ENCODE measurements at places on chromosomes 12 and 14.

DNA sequence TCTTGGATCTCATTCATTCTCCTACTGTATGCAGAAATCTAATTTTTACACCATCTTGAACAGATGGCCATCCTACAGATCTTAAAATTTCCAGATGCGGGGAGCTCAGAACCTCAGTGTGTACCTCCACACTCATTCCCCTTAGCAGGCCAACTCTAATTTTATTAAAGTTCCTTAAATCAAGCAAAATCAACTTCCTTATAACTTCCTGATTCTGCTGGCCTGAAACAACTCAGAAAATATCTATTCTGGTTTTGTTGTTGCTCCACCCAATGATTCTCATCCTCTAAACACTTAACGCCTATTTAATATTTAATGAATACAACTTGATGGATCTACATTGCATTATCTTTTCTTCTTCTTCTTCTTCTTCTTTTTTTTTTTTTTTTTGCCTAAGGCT is 3.1 kb downstream of the EMP1 start:
- DNase-seq: no peak

DNA sequence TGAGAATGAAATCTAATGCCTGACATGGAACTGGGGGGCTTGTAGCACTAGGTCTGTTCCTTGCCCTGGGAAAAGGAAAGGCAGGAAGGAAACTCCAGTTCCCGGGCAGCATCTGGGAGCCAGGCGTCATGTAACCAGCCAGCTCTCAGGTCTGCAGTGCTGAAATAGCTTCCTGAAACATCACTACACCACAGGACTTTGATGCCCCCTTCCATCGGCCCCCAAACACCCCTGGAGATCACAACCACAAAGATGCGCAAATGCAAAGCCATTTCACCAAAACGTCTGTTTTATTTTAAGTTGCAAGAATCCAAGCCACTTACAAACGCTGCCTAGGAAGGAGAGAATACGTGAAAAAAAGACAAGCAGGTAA is 40.9 kb downstream of the KCTD10 start:
- no peak for DNase-seq

- DNase-seq: no peak
Observed at GRCh38 chr12:128687851-128688250, 135.9 kb downstream of the SLC15A4 start.

GRCh38 chr12:61911113-61911512 is 349.1 kb upstream of the USP15 start:
- DNase-seq: no peak

GRCh38 chr12:9906873-9907272 is 25.3 kb downstream of the CLEC2A start:
- no peak for DNase-seq

DNA sequence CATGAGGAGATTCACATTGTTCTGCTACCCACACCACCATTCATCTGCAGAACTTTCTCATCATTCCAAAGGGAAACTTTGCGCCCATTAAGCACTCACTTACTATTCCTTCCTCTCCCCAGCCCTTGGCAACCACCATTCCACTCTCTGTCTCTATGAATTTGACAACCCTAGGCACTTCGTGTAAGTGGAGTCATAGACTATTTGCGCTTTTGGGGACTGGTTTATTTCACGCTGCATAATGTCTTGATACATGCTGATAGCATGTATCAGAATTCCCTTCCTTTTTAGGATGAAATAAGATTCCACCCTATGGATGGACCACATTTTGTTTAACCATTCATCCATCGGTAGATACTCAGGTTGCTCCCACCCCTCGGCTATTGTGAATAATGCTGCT is 4.5 kb upstream of the EML1 start:
- DNase-seq: no peak

GRCh38 chr12:9880532-9881078 is 684 bp upstream of the KLRF2 start:
- no peak for DNase-seq

DNA sequence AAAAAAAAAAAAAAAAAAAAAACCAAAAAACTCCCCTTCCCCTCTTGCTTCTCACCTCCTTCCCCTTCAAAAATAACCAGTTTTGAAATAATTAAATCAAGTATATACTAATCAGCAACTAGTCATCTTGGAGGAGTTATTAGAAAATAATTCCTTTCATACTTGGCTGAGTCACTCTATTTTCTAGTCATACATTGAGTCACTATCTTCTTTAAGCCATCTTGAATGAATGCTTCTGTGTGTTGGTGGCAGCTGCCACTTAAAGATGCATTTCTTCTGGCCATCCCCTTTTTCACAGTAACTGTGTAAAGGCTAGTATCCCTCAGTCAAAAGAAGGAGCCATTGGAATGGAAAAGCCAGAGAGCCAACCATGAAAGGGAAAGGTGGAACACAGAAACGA is 84.2 kb upstream of the TMEM263 start:
- DNase-seq: no peak

DNA sequence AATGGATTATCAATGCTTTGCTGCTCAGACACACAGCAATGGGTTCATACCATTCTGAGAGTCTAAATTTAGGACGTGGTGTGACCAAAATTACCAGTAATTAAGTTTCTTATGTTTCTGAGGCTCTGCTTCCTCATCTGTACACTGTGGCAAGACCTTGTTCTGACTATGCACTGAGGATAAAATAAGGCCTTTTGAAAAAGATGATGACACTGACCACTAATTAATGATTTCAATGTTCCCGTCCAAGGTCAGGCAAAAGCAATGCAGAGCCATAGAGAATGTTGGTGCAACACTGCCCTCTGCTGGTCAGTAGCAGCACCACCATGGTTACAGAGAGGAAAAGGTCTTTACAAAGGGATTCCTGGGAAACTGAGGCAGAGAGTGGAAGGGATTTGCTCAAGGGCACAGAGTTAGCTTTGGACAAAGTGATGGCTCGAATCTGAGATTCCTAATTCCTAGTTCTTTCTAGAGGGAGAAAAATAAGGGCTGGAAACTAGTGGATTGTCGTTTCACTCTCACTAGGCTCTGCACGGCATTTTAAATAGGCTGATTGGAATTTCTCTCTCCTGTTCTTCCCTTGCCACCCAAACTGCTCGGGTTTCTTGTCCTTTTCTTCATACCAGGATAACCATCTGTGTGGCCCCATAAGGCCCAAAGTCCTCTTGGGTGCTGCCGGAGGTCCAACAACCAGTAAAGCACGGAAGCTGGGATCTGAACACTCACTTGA is 22.3 kb upstream of the P2RX7 start:
- no peak for DNase-seq

DNA sequence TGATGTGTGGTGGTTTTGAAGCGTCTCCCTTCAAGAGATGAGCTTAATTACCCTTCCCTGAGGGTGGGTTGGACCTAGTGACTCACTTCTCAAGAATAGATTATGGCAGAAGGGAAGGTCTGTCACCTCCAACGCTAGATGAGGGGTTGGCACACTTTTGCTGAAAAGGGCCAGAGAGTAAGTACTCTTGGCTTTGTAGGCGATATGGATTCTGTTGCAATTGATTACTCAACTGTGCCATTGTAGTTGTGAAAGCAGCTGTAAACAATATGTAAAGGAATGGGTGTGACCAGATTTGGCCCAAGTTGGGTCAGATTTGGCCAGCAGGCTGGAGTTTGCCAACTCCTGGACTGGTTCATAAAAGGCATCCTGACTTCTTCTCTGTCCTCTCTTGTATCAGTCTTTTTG is 53.3 kb downstream of the SMIM41 start:
- DNase-seq: no peak

DNA sequence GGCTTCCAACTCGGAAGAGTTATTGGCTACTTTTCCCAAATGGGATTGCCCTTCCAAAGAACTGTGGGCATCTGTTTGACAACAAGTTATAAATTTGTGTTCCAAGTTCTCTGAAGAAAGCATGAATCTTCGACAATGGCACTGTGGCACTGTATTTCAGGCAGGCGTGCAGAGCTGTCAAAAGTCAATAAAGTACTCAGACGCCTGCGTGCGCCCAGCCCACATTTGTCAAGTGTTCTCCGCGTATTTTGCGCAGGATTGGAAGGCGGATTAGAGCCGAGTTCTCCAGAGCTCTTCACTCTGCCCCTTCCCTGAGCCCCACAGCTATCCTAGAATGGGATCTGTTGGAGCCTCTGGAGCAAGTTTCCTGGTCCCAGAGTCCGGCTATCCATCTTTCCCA is 103.2 kb downstream of the SLC25A47 start:
- no peak for DNase-seq

DNA sequence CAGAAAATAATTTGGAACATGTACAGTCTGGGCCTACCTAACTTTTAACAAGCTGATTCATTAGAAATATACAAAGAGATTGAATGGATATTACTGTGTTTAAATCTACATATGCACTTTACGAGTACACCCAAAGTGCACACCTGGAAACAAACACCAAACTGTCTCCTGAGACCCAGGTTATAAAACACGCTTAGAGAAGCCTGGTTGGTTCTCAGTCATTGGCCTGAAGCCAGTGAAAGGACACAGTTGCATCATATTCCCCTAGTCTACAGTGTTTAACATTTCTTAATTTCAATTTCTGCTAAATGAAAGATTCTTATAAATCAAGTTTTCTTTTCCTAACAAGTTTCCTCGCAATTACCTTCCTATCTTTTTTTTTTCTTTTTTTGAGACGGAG is 209.5 kb downstream of the FBXL14 start:
- no peak for DNase-seq

GRCh38 chr12:50633955-50634354 is 129.2 kb downstream of the DIP2B start:
- DNase-seq: no peak

All from AG04449 (cell line).